ENCODE measurements at places on chromosomes 5 and 9. TPM values are rescaled to one million over a fixed set of nuclear protein-coding genes. Genes with fewer than 3 reads are reported as not detected.

Gene FGF18
- 10.1 TPM for total RNA-seq

Gene ASPN
- 5.7 TPM for total RNA-seq

Gene C5orf46
- total RNA-seq: 2.4 TPM

Gene NMUR2
- 0.14 TPM for total RNA-seq

Gene HARS2
- total RNA-seq: 24.4 TPM

Gene GABBR2
- total RNA-seq: 0.38 TPM

Gene CCNO
- not detected for total RNA-seq

Gene ZNF300
- 0.76 TPM for total RNA-seq

Data from Right ventricle myocardium inferior (tissue), 1 donor.